ENCODE measurements at places on chromosomes 1 and 21.

DNA sequence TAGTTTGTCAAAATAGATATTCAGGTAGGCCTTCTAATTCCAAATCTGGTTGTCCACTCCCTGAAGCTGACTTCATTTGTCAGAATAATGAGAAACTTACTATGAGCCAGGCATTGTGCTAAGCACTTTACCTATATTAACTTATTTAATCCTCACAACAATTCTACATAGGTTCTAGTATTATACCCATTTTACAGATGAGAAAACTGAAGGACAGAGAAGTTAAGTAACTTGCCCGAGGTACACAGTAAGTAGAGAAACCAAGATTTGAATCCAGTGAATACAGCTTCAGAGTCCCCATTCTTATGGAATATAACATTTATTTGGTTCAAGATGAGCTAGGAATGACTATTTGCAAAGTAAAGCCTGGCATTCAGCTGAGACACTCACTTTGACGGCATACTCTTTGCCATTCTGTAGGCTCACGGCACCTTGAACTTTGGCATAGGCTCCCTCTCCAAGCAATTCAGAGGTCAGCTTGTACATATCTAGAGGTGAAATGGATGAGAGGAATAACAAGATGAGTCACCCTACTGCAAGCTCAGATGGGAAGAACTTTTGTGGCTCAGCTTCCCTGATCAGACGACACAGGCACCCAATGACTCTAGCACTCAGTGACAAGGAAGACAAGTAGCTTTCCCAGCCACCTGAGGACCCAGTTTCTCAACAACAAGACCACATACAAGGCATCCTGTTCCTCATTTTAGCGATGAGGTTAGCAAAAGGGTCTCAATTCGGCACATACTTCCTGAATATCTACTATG is 23.7 kb downstream of the MKNK1 start:
- no peak for DNase-seq

DNA sequence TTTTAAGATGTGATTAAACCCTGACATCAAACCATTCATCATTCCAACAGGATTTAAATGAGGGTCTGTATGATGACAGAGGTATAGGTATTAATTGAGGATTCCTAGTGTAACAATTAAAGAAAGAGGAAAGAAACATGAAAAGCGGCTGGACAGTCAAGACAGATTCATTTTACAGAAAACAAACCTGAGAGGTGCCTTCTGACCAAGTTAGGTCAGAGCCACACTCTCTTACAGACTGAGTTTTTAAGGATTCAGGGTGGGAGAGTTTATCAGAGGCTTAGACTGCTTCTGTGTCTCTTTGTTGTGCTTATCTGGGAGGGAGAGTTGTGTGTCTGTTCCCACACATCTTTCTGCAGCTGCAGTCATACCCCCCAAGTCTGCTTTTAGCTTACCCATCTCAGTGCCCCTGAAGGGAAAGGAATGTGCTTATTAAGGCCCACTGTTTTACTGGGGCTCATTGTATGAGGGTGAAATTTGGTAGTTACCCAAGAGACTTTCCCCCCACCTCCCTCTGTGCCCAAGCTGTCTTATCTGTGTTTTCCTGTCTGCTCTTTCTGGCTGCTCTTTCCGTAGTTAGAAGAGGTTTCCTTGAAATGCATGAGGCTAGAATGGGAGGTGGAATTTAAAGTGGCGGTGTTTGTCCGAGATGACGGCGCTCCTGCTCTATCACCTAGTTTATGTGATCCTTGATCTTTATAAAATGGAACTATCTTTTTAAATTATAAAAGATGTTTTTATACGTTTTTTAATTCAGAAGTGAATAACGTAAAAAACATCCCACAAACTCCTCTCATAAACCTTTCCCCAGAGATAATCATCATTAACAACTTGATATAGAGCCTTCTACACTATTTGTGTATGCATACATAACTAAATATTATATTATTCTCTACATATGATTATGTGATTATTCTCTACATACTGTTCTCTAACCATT is 96.0 kb upstream of the TNFSF4 start:
- no peak for DNase-seq

DNA sequence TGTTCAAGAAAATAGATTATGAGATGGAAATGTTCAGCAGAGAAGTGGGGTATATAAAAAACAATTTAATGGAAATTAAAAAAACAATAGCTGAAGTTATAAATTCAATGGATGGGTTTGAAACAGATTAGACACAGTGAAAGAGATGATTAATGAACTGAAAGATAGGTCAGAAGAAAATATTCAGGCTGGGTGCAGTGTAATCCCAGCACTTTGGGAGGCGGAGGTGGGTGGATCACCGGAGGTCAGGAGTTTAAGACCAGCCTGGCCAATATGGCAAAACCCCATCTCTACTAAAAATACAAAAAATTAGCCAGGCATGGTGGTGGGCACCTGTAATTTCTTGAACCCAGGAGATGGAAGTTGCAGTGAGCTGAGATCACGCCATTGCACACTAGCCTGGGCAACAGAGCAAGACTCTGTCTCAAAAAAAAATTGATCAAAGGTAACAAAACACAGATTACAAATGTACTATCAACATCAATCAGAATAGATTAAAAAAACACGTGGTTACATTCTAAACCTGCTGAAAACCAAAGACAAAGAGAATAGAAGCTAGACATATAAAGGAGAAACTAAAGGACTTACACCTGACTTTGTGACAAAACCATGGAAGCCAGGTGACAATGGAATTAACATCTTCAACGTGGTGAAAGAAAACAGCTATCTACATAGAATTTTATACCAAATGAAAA is 4.8 kb upstream of the SUMO3 start:
- DNase-seq: no peak

DNA sequence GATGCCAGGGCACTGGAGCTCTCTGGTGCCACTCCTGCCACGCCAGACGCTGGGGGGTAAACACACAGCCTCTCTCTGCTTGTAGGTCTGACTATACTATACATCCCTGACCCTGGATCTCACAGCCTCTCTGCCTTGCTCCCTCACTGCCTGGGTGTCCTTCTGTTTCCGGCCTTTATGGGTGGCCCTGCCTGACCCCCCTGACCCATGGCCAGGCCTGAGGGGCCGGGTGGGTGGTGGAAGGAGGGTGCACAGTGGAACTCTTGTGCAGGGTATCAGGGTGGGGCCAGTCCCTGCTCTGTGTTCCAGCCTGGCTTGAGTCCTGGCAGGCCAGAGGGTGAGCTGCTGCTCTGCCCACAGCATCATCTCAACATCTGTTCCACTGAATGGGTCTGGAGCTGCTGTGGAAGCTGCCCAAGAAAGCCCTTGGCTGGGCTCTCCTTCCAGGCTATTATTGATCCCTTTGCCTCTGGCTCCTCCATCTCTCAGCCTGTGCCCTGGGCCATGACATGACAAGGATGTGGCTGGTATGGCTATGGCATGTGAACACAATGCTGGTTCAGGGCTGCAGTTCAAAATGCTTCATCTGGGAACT is 17.2 kb upstream of the SYNC start:
- DNase-seq: no peak

DNA sequence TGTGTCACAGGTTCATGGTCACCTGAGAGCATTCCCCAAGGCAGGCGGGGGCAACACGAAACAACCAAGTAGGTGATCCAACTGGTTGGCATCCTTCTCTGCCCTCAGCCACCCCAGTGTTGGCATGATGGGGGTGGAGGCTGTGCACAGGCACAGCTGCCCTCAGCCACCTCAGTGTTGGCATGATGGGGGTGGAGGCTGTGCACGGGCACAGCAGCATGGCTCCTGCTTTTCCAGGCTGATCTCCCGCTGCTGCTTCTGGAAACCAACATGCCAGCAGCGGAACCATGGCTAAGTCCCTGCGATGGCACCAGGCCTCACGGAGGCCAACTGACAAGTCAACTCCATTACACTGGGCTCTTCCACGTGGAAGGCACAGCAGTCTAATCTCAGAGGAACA is 447.8 kb downstream of the PTPRU start:
- no peak for DNase-seq

DNA sequence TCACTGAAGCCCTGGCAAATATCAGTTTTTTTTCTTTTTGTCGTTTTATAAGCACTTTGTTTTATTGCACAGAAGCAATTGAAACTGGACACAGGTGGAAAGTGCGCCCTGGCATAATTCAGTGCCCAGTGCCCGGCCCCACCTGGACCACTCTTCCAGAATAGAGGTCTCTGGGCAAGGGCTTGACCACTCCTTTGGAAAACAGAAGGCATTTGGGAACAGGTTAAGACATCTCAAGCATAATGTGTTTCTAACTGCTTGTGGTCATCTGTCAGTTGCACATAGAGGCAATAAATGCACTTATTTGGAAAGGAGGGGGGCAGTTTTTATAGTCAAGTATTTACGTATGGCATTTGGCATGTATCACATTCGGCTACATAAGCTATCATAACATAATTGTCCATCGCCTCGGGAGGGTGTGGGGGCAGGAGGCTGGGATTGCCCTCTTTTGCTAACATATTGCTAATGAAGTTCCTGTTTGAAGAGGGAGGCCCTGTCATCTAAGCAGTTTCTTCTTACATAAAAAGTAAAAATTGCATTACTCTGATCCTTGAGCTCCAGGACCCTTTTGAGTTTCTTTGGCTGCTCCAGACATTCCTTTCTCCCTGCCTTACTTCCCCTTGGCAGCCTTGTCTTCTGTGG is 14.7 kb upstream of the CD2 start:
- DNase-seq: no peak

DNA sequence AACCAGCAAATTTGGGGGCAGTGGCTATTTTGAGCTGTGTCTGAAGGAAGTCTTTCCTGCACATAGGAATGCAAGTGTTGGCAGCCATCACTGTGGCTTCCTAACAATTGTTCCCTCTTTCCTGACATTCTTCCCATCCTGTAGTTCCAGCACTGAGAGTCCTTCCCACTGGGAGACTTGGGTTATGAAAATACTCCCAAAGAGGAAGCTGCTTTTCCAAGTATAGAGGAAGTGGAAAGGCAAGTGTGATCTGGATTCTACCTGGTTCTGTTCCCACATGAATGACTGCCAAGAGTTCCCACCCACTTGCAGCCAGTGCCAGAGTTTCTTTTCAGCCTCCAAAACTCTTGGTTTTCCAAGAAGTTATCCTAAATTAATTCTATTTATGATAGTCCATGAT is 98.5 kb upstream of the CD53 start:
- no peak for DNase-seq

- DNase-seq: no peak
These were observed 7.5 kb downstream of the TMEM9 start for GRCh38 chr1:201146626-201147390.

DNA sequence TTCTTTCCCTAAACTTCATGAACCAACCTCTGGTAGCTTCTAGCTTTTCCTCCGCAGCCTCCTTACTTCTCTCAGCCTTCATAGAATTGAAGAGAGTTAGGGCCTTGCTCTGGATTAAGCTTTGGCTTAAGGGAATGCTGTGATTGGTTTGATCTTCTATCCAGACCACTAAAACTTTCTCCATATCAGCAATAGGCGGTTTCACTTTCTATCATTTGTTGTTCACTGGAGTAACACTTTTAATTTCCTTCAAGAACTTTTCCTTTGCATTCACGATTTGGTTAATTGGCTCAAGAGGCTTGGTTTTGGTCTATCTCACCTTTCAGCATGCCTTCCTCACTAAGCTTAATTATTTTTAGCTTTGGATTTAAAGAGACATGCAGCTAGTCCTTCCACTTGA is 5.1 kb downstream of the URB2 start:
- no peak for DNase-seq

DNA sequence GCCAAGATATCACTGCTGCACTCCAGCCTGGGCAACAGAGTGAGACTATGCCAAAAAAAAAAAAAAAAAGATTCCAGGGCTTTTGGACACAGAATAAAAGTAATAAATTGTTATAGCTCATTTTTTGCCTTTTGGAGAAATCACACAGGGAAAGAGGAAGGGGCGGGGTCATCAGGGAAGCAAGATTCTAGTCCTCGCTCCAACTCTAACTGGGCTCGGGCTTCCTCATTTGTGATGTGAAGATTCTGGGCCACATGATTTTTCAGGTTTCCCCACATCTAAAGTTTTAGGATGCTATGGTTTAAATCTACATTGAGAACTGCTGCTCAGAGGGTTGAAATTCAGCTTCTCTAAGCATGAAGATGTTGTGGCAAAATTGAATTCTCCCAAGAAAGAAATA is 179.3 kb upstream of the PLXNA2 start:
- DNase-seq: no peak

DNA sequence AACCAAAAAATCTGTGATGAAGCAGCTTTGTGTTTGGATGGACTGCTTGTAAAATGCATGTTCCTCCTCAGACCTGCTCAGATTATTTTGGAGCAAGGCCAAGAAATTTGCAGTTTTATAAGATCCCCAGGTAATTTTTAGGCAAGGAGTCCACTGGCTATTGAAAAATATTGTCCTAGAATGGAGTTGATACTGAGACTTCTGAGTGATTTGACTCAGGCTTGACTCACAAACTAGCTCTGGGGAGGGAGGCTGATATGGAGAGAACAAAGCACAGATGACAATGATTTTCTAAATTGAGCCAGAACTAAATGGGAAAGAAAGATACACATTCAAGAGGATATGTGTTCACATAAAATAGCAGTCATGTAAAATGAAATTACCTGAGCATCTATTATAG is 36.7 kb downstream of the AGL start:
- peak; percentile 33 for DNase-seq

DNA sequence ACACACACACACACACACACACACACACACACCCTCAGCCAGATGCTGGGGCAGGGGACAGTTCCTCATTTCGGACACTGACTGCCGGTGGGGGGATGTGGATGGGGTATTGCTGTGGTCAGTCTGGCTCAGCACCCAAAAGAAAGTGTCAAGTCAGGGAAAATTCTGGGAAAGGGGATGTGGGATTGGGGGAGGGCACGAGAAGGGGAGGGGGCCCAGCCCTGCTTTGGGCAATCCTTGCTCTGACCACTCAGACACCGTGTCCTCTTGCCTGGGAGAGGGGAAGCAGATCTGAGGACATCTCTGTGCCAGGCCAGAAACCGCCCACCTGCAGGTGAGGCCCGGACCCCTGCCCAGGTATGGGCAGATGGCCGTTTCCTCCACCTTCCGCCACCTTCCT is at the start of gene C1QC:
Gene C1QC (plus strand): TSS at position 253 of the 400 bp plus-strand sequence. CDS start 391 bp downstream, outside the sequence.
- no peak for DNase-seq

GRCh38 chr1:220335668-220336067 is 63.4 kb upstream of the RAB3GAP2 start:
- peak; percentile 39 for DNase-seq

GRCh38 chr1:159600894-159601293 is 13.3 kb downstream of the APCS start:
- no peak for DNase-seq

- no peak for DNase-seq
These were observed 165.9 kb downstream of the PTBP2 start for GRCh38 chr1:96887501-96887900.

GRCh38 chr1:52674497-52675384 is 23.4 kb downstream of the COA7 start:
- DNase-seq: peak; percentile 60

All from mammary epithelial cell (primary cell).